ENCODE measurements at places on chromosomes 12 and 14. TPM values are rescaled to one million over a fixed set of nuclear protein-coding genes. Genes with fewer than 3 reads are reported as not detected.

Gene BBOF1
- 3.9 TPM for total RNA-seq

Gene LPAR5
- total RNA-seq = 0.59 TPM

Gene TAS2R31
- 5.9 TPM for total RNA-seq

Gene NPFF
- not detected for total RNA-seq

Gene TAS2R46
- 3.9 TPM for total RNA-seq

Gene SLC35F4
- not detected for total RNA-seq

Gene PAH
- 1.1 TPM for total RNA-seq

Gene KCNJ8
- 0.73 TPM for total RNA-seq

Gene ZFYVE26
- 28.6 TPM for total RNA-seq

Gene NRXN3
- total RNA-seq = 20.0 TPM

Gene OR4E1
- not detected for total RNA-seq

DNA sequence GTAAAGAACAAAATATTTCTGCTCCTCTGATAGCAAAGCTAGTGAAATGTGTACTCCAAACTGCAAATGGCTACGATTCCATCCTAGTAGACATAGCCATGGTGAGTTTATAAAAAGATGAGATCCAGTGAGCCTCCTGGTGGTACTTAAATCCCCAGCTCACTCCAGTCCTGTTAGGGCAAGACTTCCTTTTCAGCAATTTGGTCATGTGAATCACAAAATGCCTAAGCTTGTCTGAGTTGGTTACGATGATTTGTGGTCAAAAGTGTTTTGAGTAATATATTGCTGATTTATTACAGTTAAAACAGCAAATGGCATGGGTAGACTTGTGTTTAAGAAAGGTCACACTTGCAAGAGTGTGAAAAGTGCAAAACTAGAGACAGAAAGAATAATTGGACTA lies 102.7 kb upstream of the NAV3 start:
- DNase-seq = no peak

GRCh38 chr14:99968191-99968920 lies 96.9 kb upstream of the EVL start:
- DNase-seq = no peak

GRCh38 chr12:71685312-71685906 lies 473 bp upstream of the TMEM19 start:
- DNase-seq = no peak

- no peak for DNase-seq
These were observed 100.3 kb downstream of the LRIG3 start for GRCh38 chr12:58819985-58820384.

- DNase-seq = no peak
These were observed 66.5 kb downstream of the CACNA1C start for GRCh38 chr12:2119266-2119665.

DNA sequence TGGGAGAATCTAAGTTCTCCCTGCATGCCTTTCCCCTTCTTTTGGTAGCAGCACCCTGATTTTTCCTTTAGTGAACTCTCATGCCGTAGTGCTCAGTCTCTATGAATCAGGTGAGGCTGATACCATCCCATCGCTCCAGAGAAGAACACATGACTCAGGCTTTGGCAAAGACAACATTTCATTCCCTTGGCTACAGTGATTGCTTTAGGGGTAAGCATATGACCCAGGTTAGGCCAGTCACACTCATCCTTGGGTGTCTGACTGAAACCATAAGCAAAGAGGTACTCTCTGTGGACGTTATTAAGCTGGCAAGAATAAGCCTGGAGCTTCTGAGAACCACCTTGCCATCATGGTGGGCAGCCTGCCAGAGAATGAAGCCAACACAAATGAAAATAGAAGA lies 141.8 kb downstream of the MYRFL start:
- DNase-seq = no peak

GRCh38 chr12:27843714-27844245 lies 63.7 kb upstream of the MANSC4 start:
- no peak for DNase-seq

DNA sequence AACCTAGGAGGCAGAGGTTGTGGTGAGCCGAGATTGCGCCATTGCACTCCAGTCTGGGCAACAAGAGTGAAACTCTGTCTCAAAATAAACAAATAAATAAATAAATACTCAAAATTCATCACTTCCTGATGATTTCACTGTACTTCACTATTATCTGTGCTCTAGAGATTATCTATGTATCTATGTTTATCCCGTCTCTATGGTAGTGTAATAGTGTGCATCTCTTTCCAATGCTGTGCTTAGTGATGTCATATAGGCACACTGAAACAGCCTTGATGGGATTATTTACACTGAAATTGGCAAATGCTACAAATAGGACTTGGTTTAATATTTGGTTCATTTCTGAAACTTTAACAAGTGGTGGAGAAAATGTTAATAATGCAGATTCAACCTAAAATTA lies 6.5 kb downstream of the CAPS2 start:
- DNase-seq = no peak

DNA sequence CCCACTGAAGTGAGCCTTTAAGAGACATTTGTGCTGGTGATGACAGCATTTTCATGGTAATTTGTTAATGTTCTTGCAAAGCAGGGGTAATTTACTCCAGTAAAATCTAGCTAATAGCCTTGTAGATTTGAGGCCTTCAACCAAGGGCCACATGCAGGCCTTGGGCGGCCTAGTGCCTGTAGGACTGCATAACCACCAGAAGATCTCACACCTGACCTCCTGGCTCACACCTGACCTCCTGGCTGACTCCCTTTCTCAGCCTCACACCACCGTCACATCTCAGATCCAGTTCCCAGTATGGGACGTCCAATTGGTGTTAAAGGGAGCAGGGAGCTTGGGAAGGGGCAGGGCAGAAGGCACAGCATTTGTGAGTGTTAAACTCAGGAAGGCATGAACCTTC lies 26.9 kb downstream of the C12orf42 start:
- peak; percentile 82 for DNase-seq

GRCh38 chr12:121949648-121950397 lies 31.4 kb downstream of the CFAP251 start:
- peak; percentile 28 for DNase-seq

DNA sequence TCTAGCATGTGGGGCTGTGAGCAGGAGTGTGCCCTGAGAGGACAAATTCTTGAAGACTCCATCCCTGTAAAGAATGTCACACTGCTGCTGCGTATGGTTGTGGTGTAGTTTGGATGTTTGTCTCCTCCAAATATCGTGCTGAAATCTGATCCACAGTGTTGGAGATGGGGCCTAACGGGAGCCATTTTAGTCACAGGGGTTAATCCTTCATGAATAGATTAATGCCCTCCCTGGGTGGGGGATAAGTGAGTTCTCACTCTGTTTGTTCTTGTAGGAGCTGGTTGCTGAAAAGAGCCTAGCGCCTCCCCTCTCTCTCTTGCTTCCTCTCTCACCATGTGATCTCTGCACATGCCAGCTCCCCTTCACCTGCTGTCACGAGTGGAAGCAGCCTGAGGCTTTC lies 94.5 kb upstream of the VASH1 start:
- peak; percentile 58 for DNase-seq

GRCh38 chr12:726281-727140 lies 25.9 kb upstream of the WNK1 start:
- no peak for DNase-seq

DNA sequence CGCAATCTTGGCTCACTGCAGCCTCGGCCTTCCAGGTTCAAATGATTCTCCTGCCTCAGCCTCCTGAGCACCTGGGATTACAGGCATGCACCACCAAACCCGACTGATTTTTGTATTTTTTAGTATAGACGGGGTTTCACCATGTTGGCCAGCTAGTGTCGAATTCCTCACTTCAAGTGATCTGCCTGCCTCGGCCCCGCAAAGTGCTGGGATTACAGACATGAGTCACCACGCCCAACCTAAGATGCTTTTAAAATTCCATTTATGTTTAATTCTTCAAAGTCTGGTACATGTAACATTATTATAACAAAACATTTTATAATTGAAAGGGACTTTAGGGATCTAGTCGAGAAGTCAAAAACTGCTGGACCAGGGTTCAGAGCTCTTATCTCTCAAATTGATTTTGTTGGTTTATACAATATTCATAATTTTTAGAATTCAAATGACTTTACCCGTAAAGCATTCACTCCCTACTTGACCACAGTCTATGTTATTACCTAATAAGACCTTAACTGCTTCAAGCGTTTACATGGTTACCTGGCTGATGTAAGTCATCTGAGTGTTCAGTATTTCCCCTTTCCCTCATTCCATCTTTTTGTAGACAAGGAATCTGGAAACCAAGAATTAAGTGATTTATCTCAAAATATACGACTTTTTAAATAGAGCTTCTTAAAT lies 28.2 kb downstream of the RAP1B start:
- no peak for DNase-seq

DNA sequence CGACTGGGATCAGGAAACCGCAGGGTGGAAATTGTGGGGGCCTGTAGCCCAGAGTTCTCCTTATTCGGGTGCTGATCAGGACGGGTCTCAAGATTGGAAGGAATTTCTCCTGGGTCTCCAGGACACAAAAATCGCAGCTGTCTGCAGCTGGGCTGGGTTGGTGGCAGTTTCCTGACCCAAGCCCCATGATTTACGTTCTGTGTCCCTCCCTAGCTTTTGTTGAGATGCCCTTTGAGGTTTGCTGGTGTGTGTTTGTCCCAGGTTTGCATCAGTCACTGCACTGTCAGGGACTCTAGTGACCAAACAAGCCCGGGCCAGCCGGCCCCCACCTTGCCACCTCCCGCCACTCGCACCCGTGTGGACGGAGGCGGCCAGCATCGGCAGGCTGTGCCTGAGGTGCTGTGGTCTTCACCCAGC lies 89.5 kb downstream of the FBXL14 start:
- no peak for DNase-seq

Data from endodermal cell (in vitro differentiated cells).